ENCODE measurements at places on chromosomes 4 and X. TPM values are rescaled to one million over a fixed set of nuclear protein-coding genes. Genes with fewer than 3 reads are reported as not detected.

ITGB1BP2 gene
- total RNA-seq: 6.8 TPM

XKRX gene
- total RNA-seq: 1.2 TPM

DNA sequence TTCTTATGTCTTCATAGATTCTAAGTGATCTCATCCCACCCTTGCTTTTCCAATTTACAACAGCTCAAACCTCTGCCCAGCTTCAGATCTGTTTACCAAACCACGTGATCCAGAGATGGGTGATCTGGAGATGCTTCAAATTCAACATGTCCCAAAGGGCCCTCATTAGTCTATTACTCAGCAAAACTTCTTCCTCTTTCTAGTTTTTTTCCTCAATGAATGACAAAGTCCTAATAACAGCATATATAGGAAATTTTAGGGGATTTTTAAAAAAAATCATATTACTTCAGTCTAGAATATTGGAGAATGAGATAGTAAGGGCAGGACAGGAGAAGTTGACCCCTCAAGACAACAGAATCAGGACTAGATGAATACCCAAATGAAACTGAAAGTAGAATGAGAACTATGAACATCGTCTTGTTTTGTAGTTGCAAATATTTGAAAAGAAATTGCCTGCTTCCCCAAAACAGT lies 127.1 kb downstream of the CFAP299 start:
- H3K27ac ChIP-seq: no peak overlapping the region
- H3K4me1 ChIP-seq: peaks cover 46% of the 10 kb centered on the region
- no peaks in the 10 kb centered on the region for H3K36me3 ChIP-seq
- DNase-seq: no peak
- H3K27me3 ChIP-seq: no peaks in the 10 kb centered on the region
- H3K4me3 ChIP-seq: no peak overlapping the region

DNA sequence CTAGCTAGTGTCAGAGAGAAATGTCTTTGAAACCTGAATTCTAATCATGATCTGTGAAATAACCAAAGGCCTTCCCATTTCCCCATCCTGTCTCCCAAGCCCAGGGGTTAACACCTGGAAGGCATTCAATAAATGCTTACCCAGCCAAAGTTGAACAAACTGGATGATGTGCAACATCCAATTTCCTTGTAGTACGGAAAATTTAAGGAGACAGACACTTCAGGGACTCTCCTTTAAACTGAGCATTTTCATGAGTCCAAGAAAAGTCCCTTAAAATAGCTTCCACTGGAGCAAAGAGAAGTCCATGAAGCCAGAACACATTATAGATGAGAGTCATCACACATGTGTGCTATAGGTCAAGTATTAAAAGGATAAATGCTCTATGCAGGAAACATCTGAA lies 271.2 kb downstream of the RAB28 start:
- H3K4me1 ChIP-seq: no peaks in the 10 kb centered on the region
- no peak overlapping the region for H3K4me3 ChIP-seq
- H3K36me3 ChIP-seq: peaks cover 5% of the 10 kb centered on the region
- H3K27me3 ChIP-seq: no peaks in the 10 kb centered on the region

MAGEB17 gene
- total RNA-seq: 0.63 TPM

DNA sequence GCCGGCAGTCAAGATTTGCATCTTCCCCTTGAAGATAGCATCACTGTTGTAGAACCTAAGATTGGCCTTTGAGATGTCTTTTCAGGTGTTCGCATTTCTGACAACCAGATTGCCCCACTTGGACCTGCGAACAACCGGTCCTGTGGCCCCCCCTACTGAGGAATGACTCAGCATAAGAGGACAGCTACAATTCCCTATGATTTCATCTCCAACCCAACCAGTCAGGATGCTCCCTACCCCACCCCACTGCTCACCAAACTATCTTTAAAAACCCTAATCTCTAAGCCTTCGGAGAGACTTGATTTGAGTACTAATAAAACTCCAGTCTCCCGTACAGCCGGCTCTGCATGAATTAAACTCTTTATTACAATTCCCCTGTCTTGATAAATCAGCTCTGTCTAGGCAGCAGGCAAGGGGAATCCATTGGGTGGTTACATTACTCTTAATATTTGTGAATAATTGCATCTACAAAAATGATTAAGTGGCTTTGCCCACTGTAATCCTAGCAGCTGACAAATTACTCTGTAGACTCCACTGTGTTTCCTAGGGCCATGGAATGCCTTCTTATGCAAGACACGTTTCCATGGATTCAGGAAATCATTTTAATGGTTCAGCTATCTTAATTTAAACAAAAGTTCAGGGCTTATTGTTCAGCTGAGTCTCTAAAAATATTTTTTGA lies 95.4 kb downstream of the GPR143 start:
- no peak overlapping the region for H3K27ac ChIP-seq
- peaks cover 16% of the 10 kb centered on the region for H3K36me3 ChIP-seq
- no peak for DNase-seq
- no peaks in the 10 kb centered on the region for H3K27me3 ChIP-seq
- no peak overlapping the region for H3K4me3 ChIP-seq

GRCh38 chr4:6381571-6382123 lies 90.8 kb downstream of the PPP2R2C start:
- H3K4me3 ChIP-seq: no peak overlapping the region
- no peak for DNase-seq
- H3K27me3 ChIP-seq: no peaks in the 10 kb centered on the region
- H3K36me3 ChIP-seq: no peaks in the 10 kb centered on the region

DNA sequence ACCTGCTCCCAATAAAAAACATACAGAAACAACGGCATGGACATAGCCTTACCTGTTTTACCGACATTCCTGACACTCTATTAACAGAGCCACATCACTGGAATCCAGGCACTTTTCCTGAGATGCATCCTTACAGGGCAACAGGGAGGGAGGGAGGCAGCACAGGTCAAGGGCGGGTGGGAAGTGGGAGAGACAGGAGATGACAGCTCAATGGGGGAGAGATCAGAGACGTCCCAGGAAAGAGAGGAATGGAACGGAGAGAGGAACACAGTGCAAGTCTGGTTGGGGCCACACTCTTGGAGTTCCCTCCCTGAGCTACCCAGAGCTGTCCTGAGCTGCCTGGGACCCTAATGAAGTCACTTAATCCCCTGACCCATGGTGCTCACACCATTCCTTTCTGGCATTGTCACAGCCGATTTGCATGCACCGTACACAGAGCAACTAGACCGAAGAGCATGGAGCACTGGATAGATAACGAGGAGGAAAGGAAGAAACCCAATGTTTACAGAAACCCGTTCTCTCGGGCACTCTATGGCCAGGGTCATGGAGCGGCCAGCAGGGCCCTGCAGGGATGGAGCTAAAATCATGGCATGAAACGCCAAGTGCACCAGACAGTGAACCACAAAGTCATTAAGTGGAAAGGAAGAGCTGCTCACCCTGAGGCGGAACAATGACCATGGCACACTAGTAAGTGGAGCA lies 93.1 kb downstream of the NSUN7 start:
- peak overlapping the region; percentile 51 for H3K27ac ChIP-seq
- no peaks in the 10 kb centered on the region for H3K36me3 ChIP-seq
- no peak for DNase-seq

GRCh38 chr4:101075536-101075935 lies 271.8 kb downstream of the PPP3CA start:
- no peaks in the 10 kb centered on the region for H3K27me3 ChIP-seq
- no peak overlapping the region for H3K4me3 ChIP-seq
- H3K4me1 ChIP-seq: peaks cover 13% of the 10 kb centered on the region
- H3K36me3 ChIP-seq: peaks cover 2% of the 10 kb centered on the region
- DNase-seq: no peak

DNA sequence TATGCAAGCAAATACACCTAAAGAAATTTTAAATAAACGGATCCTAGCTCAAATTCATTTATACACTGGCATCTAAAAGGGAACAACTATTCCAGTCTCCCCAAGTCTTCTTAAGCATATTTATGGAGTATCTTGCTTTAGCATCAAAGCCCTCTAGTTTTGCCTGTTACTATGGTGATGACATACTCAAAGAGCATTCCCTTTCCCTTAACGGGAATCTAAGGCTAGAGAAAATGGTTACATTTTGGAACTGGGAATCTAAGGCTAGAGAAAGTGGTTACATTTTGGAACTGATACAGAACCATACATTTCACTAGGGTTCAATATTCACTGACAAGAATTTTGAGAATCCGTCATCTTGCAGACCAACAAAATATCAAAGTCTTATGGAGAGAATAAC lies 271.2 kb downstream of the CHIC1 start:
- DNase-seq: no peak
- no peak overlapping the region for H3K4me3 ChIP-seq
- H3K27ac ChIP-seq: no peak overlapping the region
- no peaks in the 10 kb centered on the region for H3K4me1 ChIP-seq
- H3K27me3 ChIP-seq: no peaks in the 10 kb centered on the region

- H3K4me1 ChIP-seq: peaks cover 8% of the 10 kb centered on the region
- DNase-seq: no peak
- H3K27ac ChIP-seq: no peak overlapping the region
- H3K27me3 ChIP-seq: no peaks in the 10 kb centered on the region
Observed at GRCh38 chr4:177308847-177309521, 690 bp upstream of the NEIL3 start.

- H3K27ac ChIP-seq: no peak overlapping the region
- no peak for DNase-seq
- H3K4me3 ChIP-seq: no peak overlapping the region
- no peaks in the 10 kb centered on the region for H3K4me1 ChIP-seq
- H3K27me3 ChIP-seq: no peaks in the 10 kb centered on the region
Observed at GRCh38 chr4:150402871-150403272, 179.1 kb upstream of the MAB21L2 start.

DNA sequence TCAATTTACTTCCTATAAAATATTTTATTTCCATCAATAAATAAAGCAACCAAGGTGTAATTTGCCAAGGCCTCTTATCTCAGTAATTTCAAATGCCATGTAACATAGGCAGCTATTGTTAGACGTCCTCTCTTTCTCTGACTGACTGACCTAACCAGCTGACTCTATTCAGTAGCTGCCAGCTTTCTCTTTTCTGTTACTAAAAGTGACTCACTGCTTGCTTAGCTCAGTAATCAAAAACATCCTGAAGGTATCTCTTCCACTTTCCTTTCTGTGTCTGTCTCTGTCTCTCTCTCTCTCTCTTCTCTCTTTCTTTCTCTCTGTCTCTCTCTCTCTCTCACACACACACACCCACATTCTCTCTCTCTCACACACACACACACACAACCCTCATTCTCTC lies 134.2 kb downstream of the SPOCK3 start:
- no peak overlapping the region for H3K27ac ChIP-seq
- no peaks in the 10 kb centered on the region for H3K4me1 ChIP-seq
- no peaks in the 10 kb centered on the region for H3K36me3 ChIP-seq
- DNase-seq: no peak

GRCh38 chr4:7160951-7161440 lies 31.3 kb upstream of the SORCS2 start:
- no peak for DNase-seq
- no peaks in the 10 kb centered on the region for H3K36me3 ChIP-seq
- no peak overlapping the region for H3K27ac ChIP-seq
- 0 out of 2 replicates have a peak, but pooled peaks cover 5% of the 10 kb centered on the region for H3K4me1 ChIP-seq

CCDC120 gene
- 13.0 TPM for total RNA-seq

DNA sequence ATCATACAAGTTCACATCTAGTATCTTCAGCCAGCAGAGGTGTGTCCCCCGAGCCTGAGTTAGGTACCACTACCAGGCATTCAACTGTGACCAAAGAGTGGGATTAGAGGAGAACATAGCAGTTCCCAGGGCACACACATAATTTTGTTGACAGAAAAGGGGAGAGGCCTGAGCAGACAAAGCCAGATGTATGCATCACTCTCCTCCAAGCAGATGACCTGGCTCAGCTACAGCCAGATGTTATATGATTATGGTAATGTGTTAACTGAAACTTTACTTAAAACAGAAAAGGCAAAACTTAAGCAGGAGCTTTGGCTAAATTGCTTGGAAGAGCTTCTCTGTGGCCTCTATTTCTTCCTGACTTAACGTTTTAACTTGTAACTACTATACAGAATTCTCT lies 88.9 kb downstream of the CC2D2A start:
- H3K4me1 ChIP-seq: peaks cover 7% of the 10 kb centered on the region
- no peak for DNase-seq
- H3K27me3 ChIP-seq: no peaks in the 10 kb centered on the region

EXOC1L gene
- not detected for total RNA-seq

- no peak overlapping the region for H3K4me3 ChIP-seq
- peaks cover 13% of the 10 kb centered on the region for H3K4me1 ChIP-seq
- no peaks in the 10 kb centered on the region for H3K36me3 ChIP-seq
Observed at GRCh38 chr4:26196567-26196966, 124.2 kb upstream of the RBPJ start.

GRCh38 chr4:154467886-154468285 lies 23.7 kb downstream of the DCHS2 start:
- DNase-seq: no peak
- no peak overlapping the region for H3K27ac ChIP-seq
- H3K4me1 ChIP-seq: no peaks in the 10 kb centered on the region
- H3K27me3 ChIP-seq: no peaks in the 10 kb centered on the region
- no peak overlapping the region for H3K4me3 ChIP-seq

GPR50 gene
- total RNA-seq: 12.0 TPM

FABP2 gene
- total RNA-seq: not detected

GRCh38 chr4:8041172-8041571 lies 101.5 kb upstream of the AFAP1 start:
- no peak overlapping the region for H3K4me3 ChIP-seq
- no peaks in the 10 kb centered on the region for H3K36me3 ChIP-seq
- H3K27me3 ChIP-seq: no peaks in the 10 kb centered on the region
- DNase-seq: no peak
- H3K4me1 ChIP-seq: peaks cover 12% of the 10 kb centered on the region

DNA sequence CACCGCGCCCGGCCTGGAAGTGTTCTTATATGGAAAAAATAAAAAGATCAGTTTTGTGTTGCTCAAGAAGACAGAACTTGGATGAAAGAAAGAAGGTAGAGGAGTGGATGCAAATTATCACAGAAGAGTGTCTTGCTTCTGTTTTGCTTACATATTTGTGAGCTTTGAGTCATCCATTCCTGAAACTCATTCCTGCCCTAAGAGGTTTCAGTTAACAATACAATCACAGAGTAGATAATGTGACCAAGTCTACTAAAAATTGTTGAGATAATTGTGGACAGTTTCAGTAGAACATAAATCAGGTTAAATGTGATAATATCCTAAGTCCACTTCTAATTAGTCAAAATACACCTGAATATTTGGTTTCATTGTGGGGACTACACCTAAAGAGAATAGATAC lies 26.4 kb upstream of the LRCH2 start:
- DNase-seq: no peak
- peaks cover 17% of the 10 kb centered on the region for H3K27me3 ChIP-seq
- H3K27ac ChIP-seq: no peak overlapping the region
- no peak overlapping the region for H3K4me3 ChIP-seq
